ENCODE measurements at places on chromosomes 6 and 20.

DNA sequence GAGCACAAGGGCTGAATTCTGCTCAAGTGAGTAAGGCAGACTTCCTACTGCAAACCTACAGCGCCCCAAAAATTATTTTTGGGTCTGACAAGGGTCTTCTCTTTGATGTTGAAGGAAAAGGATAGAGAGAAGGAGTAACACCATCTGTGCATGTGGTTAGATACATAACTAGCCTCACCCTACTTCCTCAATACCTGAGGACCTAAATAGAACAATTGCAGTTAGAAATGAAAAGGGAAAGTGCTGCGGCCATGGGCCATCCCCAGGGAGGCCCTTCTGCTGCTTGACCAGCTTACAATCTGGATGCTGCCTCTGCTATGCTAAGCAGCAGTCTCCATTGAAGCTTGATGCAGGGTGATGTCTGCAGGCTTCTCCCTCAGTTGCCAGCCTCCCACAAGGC lies 63.2 kb upstream of the ARMH2 start:
- DNase-seq: no peak

GRCh38 chr20:9500121-9500520 lies 14.3 kb upstream of the LAMP5 start:
- DNase-seq: no peak

DNA sequence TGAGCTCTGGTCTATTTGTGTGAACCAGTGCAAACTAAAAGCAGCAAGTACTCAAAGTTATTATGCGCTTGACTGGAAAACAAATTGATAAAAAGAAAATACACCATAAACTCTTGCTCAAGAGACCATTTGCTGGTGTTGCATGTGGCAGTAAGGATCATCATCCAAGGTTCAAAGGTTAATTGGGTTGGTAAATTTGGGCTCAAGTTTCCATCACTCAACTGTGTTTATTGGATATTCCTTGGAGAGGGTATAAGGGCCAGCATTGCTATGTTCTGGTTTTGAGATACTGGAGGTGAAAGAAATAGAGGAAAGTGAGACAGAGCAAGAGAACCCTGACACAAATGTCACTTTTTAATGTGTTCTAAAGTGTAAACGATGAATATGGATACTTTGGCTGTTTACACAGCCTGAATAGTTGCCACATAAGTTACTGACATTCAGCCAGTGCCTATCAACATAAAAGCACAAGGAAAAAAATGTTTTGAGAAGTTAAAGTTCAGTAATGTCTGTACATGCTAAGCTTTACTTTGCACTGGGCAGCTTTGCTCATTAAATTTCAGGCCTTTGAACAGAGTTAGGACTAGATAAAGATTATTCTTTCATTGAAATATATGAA lies 736.1 kb downstream of the HDGFL1 start:
- no peak for DNase-seq

GRCh38 chr6:17927705-17928104 lies 59.7 kb downstream of the KIF13A start:
- no peak for DNase-seq

- DNase-seq: no peak
Measured at GRCh38 chr20:23647346-23647745, 9.6 kb upstream of the CST3 start.

- DNase-seq: no peak
Measured at GRCh38 chr6:169829786-169830185, 78.4 kb downstream of the ERMARD start.

DNA sequence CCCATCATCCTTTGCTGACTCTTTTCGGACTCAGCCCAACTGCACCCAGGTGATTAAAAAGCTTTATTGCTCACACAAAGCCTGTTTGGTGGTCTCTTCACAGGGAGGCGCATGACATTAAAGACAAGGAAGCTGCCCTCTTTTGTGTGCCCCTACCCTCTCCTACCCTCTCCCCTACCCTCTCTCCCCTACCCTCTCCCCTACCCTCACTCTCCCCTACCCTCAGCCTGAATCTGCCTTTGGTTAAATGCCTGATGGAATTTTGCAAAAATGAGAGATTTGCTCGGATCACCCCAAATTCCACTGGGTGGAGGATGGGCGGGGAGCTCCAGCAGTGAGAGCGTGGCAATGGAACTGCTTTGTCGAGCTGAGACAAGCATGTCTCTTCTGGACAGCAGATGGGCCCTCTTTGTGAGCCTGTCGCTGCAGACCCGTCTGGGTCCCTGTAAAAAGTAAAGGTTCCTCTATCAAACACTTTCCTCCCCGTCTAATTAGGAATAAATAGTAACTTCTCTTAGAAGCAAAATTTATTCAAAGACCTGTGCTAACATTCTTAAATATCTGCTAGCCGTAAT lies 76.4 kb upstream of the MLN start:
- DNase-seq: no peak

DNA sequence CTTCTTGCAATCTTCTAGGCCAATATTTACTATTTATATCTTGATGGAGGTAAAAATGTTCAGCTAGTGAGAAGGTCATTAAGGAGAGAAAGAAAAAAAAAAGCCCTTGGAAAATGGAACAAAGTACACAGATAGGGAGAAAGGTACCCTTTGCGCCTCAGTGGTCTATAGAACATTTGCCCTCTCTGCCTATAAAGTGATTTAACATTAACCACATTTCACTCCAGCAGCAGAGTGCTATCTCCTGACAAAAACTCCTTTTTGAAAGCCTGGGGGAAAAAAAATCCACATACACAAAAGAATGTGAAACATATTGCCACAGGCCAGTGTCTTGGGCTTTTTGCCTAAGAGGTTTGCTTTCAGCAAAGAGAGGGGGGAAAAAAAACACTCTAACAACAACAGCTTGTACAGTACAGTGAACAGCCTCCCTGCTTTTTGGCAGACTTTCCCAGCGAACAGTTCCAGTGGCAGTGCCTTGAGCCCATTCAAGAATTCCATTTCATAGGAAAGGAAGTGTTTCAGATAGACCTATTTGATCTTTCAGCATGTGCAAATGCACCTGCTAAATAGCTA lies 695 bp downstream of the ARHGAP18 start:
- DNase-seq: no peak

- no peak for DNase-seq
Measured at GRCh38 chr6:53312355-53312754, 36.4 kb downstream of the ELOVL5 start.

- no peak for DNase-seq
Measured at GRCh38 chr20:44566811-44567210, 15.6 kb upstream of the PKIG start.

DNA sequence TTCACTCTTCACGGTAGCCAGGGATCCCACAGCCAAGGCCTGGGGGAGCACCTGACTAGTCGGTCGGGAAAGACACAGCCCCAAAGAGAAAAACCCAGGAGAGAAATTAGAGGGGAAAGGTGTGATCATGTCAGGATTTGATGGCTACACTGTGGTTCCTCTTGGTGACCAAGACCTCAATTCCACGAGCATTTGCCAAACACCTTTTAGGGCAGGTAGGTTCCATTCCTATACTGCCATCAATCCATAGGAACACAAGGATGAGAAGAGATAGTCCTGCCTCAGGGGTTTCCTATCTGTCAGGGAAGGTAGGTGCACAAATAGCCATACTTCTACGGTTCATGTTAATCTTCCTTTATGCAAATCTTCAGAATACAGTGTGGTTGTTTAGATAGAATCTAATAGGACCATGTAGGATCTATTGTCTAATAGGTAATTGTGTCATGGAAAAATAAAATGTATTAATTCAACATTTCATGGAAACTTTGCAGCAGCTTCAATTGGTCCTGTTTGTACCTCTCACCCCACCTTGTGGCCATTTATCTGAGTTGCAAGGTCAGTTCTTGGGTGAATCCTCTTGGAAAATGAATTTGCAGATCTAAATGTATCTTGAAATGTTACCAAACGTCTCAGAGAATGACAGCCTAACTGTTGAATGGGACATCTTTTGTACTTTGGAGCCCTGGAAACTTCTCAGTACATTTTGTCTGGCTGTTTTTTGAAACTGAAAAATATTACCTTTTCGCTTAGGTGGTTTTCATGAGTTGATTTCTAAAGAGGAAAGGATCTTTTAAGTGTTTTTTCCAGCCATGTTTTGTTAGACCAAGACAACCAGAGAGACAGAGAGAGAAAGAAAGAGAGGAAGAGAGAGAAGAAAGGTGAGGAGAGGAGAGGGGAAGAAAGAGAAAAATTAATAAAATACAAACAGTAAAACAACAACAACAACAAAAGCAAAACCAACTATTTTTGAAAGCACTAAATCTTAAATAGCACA lies 33.7 kb upstream of the IYD start:
- DNase-seq: no peak

GRCh38 chr6:105968603-105969333 lies 117.4 kb upstream of the PRDM1 start:
- no peak for DNase-seq

- no peak for DNase-seq
Measured at GRCh38 chr20:51797357-51798025, 4.8 kb downstream of the SALL4 start.

DNA sequence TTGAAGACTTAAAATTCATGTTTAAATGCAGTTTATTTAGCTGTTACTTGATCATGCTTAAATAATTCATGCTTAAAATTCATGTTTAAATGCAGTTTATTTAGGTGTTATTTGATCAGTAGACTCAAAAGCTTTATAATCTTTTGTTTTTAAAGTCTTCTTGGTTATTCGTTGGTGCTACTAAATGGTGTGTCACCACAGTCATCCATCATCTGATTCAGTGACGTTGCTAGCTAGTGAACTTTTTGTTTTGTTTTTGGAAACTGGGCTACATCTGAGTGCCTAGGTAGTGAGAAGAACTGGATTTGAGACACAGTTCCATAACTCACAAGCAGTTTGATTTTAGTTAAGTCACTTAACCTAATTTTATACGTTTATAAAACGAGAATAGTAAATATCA lies 20.9 kb downstream of the SCAF8 start:
- no peak for DNase-seq

GRCh38 chr6:17311595-17312311 lies 30.6 kb downstream of the RBM24 start:
- DNase-seq: no peak

GRCh38 chr6:147941143-147941542 lies 401.5 kb upstream of the SASH1 start:
- DNase-seq: no peak
